CD4-positive, alpha-beta memory T cell (primary cell): ENCODE measurements at places on chromosomes 1 and 21. TPM values are rescaled to one million over a fixed set of nuclear protein-coding genes. Genes with fewer than 3 reads are reported as not detected.

DNA sequence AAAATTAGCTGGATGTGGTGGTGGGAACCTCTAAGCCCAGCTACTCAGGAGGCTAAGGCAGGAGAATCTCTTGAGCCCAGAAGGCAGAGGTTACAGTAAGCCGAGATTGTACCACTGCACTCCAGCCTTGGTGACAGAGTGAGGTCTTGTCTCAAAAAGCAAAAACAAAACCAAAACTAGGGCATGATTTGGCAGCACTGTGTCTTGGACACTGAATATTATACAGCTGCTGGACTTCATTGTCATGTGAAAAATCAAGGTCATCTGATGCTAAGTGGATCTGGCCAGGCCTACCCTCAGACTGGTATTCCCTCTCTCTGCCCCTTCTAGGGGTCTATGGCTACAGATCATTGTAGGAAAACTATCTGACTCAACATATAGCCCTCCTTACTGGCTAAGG is 55.2 kb upstream of the MRPS6 start:
- no peak for DNase-seq

DNA sequence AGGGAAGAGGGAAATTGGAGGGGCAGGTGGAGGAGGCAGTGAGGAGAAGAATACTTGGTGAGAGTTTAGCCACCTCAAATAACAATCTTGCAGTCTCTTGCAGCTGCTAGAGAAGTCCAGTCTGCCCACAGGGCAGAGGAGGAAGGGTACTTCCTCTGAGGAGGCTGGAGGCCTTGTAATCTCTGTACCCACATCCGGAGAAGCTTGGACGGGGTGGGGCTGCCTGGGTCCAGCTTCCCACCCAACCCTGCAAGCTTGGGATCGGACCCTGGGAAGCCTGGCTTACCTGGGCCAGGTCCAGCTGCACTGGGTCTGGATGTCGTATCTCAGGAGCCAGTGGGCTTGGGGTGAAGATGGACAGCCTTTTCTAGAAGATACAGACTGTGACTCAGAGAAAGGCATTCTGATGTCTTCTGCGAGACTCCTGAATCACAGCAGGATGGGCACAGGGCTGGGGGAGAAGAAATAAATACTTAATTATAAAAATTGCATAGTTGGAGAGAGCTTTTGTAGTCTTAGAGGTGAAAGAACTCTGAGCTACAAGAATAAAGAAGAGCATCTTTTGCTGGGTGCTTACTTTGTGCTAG is 111.8 kb upstream of the JUN start:
- no peak for DNase-seq

GRCh38 chr1:36739703-36740289 is 257.1 kb upstream of the CSF3R start:
- no peak for DNase-seq

DNA sequence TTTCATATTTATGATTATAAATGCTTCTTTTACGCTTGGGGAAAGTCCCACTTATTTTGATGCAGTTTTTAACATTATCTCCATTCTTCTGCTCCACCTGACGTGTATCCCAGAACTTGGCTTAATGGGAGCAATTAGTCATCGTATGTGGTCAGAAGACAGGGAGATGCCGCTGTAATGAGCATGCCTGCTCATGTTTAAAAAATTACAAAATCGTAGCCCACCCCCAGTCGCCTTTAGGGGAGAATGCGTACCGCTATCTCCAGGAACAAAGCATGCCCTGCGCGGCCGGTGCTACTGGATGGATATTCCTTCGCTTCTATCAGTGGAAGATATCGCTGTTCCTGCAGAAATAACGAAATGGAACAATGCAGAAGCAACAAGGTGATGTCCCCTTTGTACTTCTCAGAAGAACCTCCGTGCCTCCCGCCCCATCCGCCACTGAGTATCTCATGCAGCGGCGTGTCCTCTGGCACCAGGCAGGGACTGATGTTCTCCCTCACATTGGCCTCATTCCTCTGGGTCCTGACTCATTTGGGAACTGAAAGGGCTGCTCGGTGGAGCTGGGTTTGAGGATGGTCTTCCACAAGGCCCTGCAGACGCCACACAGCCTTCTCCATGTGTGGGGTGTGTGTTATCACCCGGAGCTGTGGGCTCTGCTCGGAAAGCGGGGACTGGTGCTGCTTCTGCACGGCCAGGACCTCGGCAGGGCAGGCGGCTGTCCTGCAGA is 116.3 kb upstream of the COL6A1 start:
- no peak for DNase-seq

GRCh38 chr1:53502641-53503432 is 43.6 kb downstream of the DMRTB1 start:
- no peak for DNase-seq

- no peak for DNase-seq
Observed at GRCh38 chr21:35579520-35580293, 480.6 kb downstream of the SETD4 start.

GRCh38 chr1:59539961-59540681 is 243.2 kb downstream of the FGGY start:
- DNase-seq = no peak

- no peak for DNase-seq
Observed at GRCh38 chr1:5658340-5659316, 333.6 kb downstream of the NPHP4 start.

DNA sequence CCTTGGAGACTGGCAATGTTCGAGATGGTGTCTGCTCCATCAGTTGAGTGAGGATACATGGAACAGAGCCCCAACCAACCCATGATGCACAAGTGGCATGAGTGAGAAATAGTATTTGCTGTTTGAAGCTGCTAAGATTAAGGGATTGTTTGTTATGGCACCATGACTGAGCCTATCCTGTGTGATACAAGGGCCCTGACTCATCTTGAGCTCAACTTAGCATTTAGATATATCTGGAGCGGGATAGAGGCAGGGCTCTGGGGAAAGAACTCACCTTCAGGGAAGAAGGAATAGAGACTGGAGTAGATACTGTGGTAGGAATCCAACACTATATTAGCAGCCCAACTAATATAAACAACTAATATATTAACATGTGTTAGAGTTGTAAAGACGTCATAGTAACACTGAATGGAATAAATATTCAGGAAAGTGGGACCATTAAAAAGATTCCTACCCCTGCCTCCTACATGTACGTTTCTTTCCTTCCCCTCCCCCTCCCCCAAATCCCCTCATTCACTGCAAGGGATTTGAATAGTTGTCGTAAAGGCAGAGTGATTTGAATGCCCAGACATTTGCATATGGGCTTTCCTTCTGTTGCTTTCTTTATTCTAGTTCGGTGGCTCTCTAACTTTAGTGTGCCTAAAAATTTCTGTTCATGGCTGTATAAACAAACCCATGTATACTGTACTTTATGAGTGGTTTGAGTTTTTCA is 106.6 kb upstream of the POU3F1 start:
- DNase-seq = no peak

- DNase-seq = no peak
Observed at GRCh38 chr1:42290130-42290529, 44.9 kb downstream of the FOXJ3 start.

DNA sequence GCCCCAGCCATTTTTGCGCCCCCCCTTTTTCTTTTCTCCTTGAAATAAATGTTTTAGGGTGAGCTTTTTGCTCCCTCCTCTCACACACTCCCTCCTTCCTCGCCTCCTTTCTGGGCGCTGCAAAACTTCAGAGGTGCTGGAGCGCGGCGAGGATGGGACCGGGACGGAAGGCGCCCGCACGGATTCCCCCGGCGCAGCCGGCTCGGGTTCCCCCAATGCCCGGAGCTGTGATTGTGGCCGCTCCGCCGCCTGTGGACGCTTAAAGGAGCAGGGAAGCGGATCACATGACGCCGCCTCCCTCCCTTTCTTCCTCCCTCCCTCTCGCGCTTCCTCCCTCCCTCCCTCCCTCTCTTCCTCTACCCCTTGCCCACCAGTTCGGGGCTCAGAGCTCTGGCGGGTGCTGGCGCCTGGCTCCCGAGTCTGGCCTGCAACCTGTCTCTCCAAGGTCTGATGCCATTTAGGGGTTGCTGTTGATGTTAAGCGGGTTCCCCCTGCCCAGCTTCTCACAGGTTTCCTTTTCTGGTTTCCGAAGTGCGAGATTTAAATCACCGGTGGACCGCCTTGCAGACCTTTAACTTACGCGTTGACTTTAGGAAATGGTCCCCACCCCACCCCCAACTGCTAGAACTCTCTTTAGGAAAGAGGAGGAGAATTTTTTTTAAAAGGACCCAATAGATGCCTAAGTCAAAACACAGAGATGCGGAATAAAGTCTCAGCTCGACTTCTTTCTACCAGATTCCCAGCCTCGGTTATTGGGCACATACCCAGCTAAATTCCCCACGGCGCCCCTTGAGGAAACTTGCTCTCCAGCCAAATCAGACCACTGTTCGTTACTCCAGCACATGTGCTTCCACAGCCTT is at the start of gene WLS:
WLS (minus strand) TSS at position 235 of the 860 bp plus-strand sequence; CDS start at position 11, 224 bp downstream.
- no peak for DNase-seq

The TNFRSF4 gene
- polyA plus RNA-seq = 63.2 TPM

The CENPL gene
- 6.1 TPM for polyA plus RNA-seq

The TMPRSS2 gene
- polyA plus RNA-seq = not detected

The FAM89A gene
- polyA plus RNA-seq = 8.5 TPM

The CHI3L1 gene
- not detected for polyA plus RNA-seq

The IL23R gene
- polyA plus RNA-seq = 2.6 TPM

The GOLT1A gene
- polyA plus RNA-seq = 0.54 TPM
